ENCODE measurements at places on chromosomes 2 and 18.

- DNase-seq, result no peak
Measured at GRCh38 chr18:67735506-67735905, 219.0 kb upstream of the DSEL start.

DNA sequence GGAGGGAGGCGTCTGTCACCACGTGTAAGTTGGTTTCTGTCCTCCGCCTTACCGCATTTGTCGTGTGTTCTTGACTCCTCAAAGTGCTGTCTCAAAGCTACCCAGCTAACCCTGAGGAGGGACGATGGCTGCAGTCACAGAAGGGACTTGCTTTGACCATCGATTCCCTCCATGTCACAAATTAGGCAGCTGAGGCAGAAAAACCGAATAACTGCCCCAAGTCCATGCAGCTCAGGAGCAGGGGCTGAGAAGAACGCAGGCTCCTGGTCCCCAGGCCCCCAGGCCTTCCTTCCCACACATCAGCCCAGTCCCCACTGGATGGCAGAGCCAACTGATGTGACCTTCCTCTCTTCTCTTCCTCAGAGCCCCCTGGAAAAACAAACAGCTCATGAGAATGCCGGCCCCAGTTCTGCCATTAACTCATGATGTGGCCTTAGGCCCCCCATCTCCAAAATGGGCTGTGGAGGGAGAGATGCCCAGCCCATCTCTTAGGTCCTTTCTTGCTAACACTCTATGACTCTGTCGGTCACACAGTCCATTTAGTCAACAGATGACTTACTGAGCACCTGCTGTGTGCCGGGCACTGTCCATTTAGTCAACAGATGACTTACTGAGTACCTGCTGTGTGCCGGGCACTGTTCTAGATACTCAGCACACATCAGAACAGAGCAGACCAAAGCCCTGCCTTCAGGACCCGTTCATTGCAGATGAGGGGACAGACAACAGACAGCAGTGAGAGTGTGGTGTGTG lies 19.6 kb downstream of the MTERF4 start:
- no peak for DNase-seq

DNA sequence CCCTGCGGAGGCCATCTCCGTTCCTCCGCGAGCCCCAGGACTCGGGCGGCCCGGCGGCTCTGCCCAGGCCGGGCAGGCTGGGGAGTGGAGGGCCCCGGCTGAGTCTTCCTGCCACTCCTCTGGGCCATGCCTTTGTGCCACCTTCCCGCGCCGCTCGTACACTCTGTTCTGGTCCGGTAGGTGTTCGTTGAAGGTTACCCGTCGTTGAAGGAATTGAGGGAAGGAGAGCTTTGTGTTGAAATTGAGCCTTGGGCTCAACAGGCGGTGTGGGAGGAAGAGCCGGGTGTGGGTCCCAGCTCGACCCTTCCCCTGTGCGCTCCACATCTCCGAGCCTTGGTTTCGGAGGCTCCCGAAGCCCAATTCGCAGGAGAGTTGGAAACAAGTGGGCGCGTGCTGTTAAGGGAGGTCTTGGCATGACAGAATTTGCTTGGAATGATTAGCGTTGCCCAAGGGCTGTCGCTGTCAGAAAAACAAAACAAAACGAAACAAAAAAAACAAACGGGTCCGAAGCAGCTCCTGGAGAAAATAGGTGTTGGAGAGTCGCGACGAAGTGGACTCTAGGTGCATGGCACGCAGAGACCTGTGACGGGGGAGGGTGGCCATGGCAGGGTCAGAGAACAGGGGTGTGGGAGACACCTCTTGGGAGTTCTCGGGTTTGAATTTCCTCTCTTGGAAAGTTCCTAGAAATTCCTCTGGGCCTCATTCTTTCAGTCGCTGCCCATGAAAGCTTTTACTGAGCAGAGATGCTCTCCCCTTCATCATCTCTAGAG lies 1.2 kb upstream of the MZT2A start:
- no peak for DNase-seq

- DNase-seq, result no peak
Measured at GRCh38 chr2:40204268-40204667, 247.6 kb downstream of the SLC8A1 start.

- DNase-seq, result peak; percentile 38
Measured at GRCh38 chr2:60794271-60794863, 38.3 kb downstream of the PAPOLG start.

DNA sequence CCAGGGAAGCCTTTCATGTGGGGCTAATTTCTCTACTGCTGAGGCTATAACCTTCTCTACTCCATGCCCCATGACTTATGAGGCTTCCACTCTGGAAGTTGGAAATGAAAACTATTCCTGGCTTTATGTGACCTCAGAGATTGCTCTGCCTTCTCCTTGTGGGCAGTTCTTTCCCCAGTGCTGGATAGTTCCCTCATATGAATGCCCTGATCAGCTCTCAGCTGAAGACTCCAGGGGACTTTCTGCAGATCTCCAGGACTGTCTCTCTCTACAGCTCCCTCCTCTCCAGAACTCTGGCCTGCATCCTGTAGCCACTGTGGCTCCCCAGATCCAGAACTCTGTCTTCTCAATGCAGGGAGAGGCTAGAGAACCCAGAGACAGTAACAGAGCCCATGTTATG lies 235.1 kb downstream of the SEPTIN10 start:
- no peak for DNase-seq

DNA sequence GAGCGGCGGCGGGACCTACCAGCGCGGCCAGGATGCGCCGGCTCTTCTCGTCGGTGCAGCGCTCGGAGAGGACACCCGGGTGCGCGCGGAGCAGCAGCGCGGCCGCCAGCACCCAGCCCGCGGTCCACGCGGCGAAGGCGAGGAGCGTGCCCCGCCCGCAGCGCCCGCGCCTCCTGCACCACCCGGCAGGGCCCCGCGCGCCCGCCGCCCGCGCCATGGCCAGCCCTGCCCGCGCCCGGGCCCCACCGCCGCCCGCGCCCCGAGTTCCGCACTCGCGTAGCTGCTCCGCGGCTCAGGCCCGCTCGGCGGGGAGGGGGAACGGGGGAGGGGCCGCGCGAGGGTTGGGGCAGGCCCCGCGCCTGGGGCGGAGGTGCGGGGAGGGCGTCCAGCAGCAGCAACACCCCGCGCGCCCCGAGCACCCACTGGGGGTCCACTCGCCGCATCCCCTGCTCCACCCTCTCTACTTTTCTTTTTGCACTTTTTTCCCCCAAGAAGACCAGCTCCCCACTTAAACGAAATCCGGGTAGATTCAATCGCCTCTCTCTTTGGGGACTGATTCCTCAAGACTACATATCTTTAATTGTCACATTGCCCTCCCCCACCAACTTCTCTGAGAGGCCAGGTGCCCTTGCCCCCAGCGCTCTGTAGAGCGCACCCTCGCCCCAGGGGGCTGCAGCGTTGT lies at the start of gene DIPK1C:
DIPK1C (minus strand) TSS at position 266 of the 682 bp plus-strand sequence; CDS start at position 217, 49 bp downstream.
- DNase-seq, result no peak

- DNase-seq, result no peak
Measured at GRCh38 chr2:147851244-147851930, 6.6 kb downstream of the ACVR2A start.

All from memory B cell (primary cell).